ENCODE measurements at places on chromosomes 4 and X.

DNA sequence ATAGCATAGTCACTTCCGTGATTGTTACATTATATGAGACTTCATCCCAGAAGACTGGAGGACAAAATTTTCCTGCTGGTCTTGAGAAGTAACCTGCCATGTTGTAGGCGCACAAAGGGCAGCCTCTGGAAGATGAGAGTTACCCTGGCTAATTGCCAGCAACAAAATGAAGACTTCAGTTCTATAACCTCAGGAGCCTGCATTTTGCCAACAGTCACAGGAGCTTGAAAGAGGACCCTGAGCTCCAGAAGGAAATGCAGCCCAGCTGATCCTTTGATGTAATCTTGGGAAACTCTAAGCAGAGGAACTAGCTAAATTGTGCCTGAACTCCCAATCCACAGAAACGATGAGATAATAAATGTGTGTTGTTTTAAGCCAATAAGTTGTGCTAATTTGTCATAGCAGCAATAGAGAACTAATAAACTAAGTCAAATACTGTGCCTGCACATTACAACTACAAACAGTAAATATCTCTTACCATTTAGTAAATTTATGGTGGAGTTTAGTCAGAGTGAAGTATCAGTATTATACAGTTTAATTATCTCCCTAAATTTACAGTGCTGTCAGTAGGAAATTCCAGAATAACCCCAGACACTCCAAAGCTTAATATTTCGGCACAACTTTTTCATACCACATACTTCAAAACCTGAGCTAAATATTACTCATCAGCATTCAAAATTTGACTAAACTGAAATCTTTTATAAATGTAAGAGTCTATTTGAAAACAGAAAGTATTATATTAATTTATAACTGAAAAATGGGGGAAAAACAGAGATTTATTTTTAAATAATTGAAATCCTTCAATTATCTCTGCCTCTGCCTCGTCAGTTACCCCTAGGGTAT lies 90.1 kb upstream of the MAPK10 start:
- no peak for DNase-seq

DNA sequence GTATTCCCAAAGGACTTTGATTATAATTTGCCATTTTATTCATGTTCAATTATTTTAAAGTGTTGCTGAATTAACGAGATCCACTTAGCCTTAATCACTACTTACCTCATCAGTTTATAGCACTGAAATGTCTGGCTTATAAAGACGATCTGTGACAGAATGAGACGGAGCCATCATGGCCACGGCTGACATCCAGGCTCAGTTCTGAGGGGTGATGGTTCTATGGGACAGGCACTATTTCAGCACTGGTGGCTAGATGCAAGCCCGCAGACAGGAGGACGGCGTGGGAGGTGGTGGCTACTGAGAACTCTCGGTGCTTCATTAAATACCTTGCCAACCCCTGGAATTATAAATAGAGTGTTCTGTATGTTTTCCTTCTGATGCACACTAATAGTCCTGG lies 1084.2 kb upstream of the TENM3 start:
- DNase-seq: no peak

DNA sequence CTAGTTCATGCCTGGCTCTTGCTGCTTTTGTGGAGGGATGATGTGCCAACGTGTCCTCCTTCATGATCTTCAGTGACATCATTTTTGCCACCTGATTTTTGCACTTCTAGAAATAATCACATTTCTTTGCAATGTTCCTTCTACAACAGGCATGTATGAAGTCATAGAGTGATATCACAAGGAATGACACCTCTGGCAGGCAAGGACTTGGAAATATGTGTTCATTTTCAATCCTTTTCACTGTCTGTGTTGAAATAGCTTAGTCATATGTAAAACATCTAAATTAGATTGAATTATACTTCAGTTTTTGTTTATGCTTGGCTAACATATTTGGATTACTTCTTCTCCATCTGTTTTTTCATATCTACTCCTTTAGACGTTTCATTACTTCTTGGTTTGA lies 221.2 kb upstream of the STK26 start:
- no peak for DNase-seq

- no peak for DNase-seq
These were observed 103.7 kb downstream of the ATXN3L start for GRCh38 chrX:13216139-13216538.

DNA sequence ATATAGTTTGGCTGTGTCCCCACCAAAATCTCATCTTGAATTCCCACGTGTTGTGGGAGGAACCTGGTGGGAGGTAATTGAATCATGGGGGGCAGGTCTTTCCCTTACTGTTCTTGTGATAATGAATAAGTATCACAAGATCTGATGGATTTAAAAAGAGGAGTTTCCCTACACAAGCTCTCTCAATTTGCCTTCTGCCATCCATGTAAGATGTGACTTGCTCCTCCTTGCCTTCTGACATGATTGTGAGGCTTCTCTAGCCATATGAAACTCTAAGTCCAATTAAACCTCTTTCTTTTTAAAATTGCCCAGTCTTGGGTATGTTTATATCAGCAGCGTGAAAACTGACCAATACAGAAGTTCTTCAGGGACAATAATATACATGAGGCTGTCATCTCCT lies 425.1 kb downstream of the PABPC4L start:
- no peak for DNase-seq

GRCh38 chrX:44723426-44723825 lies 120.4 kb upstream of the DUSP21 start:
- no peak for DNase-seq

GRCh38 chr4:83558680-83559079 lies 22.8 kb downstream of the GPAT3 start:
- no peak for DNase-seq

DNA sequence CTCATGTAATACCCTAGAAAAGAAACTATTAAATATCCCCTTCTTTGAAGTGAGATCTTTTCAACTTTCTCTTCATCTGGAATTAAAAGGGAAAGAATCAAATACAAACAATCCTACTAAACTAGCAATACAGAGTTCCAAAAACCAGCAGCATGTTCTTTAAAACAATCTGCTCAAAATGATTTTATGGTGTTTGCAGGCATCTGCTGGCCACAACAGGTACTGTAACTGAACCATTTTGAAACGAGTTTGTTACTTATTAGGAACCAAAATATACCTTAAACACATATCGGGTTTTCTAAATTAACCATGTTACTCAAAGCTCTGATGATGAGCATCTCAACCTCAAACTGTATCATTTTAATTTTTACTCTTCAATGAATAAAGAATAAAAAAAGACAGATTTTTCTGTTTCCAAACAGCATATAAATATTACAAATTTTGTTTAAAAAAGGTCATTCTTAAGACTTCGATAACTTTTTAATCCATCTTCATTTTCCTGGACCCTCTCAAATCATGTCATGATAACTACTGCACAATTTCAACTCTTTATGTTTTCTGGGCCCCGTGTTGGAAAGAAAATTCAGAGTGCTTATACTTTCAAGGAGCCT lies 56.5 kb downstream of the ARAP2 start:
- DNase-seq: no peak

- DNase-seq: no peak
These were observed 4.6 kb downstream of the AFP start for GRCh38 chr4:73440653-73441052.

GRCh38 chrX:47802589-47802988 lies 34.1 kb upstream of the ZNF81 start:
- no peak for DNase-seq

- DNase-seq: no peak
These were observed 387.0 kb downstream of the BCOR start for GRCh38 chrX:39710776-39711175.

- no peak for DNase-seq
These were observed 65.8 kb upstream of the DIPK2B start for GRCh38 chrX:45266456-45266855.
